ENCODE measurements at places on chromosomes 4 and X. TPM values are rescaled to one million over a fixed set of nuclear protein-coding genes. Genes with fewer than 3 reads are reported as not detected.

The HS6ST2 gene
- 0.99 TPM for total RNA-seq

- peak; percentile 31 for DNase-seq
Measured at GRCh38 chr4:37684154-37684553, 2.0 kb downstream of the RELL1 start.

GRCh38 chrX:37684973-37685372 lies 618 bp upstream of the XK start:
- no peak for DNase-seq

GRCh38 chr4:129966175-129966574 lies 870.2 kb downstream of the C4orf33 start:
- DNase-seq = no peak

DNA sequence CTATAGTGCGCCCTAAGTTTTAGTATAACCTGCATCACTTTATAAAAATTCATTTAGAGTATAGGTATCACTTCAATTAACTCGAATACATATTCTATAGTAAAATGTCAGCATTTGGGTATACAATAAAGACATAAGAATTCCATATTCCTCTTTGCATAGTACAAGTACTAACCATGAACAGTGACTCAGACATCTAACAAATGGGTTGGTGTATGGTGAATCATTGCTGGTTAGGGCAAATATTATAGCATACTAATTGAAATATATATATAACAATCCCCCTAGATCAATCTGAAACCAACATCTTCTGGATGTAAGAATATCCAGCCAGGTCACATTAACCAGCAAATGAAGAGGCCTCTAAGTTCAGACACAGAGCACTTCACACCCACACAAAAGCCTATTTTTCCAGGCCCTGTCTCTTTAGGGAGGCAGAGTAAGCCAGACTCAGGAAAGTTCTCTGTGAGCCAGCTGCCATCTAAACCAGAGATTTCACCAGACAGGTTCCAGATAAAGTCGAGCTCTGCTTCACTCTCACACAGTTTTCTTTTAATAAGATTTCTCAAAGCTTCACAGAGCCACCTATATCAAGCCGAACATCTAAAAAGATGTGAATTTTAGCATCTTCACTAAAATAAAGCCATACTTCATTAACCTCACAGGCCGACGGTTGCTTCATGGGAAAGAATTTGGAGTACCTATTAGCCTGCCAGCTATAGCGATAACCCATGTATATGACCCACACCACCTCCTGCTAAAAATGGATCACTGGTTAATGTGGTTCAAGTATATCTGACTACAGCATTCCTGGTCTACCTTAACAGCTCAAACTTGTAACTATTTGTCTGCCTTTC lies 200.0 kb upstream of the FTHL17 start:
- no peak for DNase-seq

The GUCY1A1 gene
- 73.7 TPM for total RNA-seq

- DNase-seq = no peak
Measured at GRCh38 chr4:32440391-32440790, 1720.2 kb downstream of the PCDH7 start.
